ENCODE measurements at places on chromosomes 2 and 18.

GRCh38 chr2:223967981-223968380 lies 10.7 kb downstream of the MRPL44 start:
- no peak for DNase-seq

- DNase-seq, result no peak
Observed at GRCh38 chr2:134712299-134712698, 6.5 kb downstream of the TMEM163 start.

DNA sequence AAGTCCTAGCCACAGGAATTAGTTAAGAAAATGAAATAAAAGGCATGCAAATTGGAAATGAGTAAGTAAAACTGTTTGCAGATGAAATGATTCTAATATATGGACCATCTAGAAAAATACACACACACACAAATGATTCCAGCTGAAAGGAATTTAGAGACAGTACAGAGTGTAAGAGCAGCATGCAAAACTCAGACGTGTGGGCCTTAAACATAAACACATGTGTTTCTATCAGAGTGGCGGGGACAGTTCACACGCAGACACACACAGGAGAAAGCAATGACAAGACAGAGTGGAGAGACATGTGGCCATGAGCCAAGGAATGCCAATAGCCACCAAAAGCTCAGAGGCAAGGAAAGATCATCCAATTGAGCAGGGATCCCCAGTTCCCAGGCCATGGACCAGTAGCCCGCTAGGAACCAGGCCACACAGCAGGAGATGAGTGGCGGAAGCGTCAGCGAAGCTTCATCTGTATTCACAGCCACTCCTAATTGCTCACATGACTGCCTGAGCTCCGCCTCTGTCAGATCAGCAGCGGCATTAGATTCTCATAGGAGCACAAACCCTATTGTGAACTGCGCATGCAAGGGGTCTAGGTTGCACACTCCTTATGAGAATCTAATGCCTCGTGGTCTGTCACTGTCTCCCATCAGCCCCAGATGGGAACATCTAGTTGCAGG lies 155.4 kb downstream of the ARL4C start:
- no peak for DNase-seq

DNA sequence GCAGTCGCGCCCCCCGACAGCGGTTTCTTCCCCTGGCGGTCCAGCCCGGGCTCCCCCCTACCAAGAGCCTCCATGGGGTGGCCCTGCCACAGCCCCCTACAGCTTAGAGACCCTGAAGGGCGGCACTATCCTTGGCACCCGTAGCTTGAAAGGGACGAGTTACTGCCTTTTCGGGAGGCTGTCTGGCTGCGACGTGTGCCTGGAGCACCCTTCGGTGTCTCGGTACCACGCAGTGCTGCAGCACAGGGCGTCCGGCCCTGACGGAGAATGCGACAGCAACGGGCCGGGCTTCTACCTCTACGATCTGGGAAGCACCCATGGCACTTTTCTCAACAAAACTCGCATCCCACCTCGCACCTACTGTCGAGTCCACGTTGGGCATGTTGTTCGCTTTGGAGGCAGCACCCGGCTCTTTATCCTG lies 475 bp downstream of the SLC4A1AP start:
- no peak for DNase-seq

DNA sequence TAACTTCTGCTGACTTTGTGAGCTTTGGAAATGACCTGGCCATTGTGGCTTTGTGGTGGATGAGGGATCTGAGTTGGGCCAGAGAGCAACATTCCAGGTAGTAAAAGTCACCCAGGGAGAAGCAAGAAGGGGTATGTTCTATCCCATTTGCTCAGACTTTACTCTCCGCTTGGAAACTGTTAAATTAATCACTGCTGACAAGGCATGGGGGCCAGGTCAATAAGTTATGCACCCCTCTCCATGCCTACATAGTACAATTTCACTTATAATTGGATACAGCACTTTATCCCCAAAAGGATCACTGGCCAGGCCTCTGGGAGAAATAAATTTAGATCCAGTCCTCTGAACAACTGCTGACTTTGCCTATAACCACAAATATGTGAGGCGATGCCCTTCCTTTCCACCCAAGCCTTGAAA lies 92.1 kb downstream of the RPRM start:
- no peak for DNase-seq

GRCh38 chr2:16019060-16019480 lies 78.7 kb downstream of the MYCN start:
- DNase-seq, result no peak

DNA sequence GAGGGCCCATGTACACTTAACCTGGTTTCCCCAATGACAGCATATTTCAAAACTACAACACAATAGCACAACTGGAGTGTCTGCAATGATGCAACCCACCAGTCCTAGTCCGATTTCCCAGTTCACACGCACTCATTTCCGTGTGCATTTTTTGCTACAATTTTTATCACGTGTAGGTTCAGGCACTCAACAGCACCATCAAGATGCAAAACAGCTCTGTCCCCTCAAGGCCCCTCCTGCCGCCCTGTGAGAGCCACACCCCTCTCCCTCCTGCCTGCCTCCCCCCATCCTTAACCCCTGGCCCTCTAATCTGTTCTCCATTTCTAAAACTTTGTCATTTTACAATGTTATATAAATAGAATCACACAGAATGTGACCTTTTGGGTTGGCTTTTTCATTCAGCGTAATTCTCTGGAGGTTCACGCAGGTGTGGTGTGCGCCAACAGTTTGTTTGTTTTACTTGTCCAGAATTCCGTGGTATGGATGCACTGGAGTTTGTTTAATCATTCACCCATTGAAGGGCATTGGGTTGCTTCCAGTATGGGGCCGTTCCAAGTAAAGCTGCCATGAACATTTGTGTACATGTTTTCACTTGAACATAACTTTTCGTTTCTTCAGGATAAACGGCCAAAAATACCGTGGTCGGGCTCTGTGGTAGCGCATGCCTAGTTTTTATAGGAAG lies 8.4 kb downstream of the KCNIP3 start:
- peak; percentile 29 for DNase-seq

- DNase-seq, result no peak
Observed at GRCh38 chr2:238164906-238165287, 6.1 kb downstream of the ERFE start.

DNA sequence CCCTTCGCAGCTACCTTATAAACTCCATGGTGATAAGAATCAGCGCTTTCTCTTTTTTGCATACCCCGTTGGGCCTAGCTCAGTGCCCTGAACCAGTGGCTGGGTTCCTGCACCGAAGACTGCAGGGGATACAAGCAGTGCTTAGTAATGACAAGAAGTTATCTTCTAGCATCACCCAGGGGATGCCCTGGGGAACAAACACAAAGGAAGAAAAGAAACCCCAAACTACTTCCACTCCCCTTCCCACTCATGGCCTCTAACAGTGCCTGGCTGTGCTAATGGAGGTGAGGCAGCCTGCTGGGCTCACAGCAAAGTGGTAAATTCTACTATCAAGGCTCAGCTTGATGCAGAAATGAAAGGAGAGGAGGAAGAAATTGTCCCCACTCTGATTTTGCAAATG lies 314.7 kb downstream of the TXNL1 start:
- DNase-seq, result no peak

DNA sequence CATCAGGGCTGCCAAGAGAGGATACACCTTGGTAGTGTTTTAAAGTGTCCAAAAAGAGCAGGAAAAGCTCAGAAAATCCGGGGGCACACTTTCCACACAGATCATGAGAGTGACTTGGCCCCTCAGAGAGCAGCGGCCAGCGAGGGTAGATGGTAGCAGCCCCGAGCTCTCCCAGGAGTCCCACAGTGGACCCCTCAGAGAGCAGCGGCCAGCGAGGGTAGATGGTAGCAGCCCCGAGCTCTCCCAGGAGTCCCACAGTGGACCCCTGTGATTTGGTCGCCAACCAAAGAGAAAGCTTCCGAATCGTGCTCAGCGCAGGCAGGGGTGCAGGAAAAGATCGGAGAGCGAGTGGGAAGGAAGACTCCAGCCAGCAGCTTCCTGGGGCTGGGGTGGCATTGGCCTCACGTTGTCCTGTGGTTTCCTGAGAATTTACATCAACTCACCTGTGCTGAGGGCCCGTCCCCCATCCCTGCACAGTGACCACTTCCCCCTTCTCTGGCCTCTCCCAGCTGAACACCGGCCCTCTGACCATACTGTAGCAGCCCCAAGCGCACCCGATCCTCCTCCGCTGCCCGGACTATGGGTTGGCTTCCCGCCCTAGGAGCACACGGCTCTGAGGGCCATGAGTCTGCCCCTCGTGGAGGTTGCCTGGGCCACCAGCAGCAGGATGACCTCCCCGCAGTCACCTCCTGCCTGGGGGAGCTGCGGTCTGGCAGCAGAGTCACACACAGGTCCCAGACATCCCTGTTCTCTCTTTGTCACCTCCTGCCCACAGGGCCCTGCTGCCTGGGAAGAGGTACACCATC lies 33.7 kb downstream of the MTERF4 start:
- DNase-seq, result no peak

- no peak for DNase-seq
Observed at GRCh38 chr2:140311905-140312304, 1531.7 kb upstream of the NXPH2 start.

GRCh38 chr2:58133395-58133794 lies 86.8 kb downstream of the VRK2 start:
- peak; percentile 24 for DNase-seq

- no peak for DNase-seq
Observed at GRCh38 chr2:85012431-85012830, 41.5 kb downstream of the KCMF1 start.
